Adrenal gland (tissue), 19 donors: ENCODE measurements at places on chromosomes 16 and 17. TPM values are rescaled to one million over a fixed set of nuclear protein-coding genes. Genes with fewer than 3 reads are reported as not detected.

FLCN gene
- total RNA-seq, result 73.2 TPM

- DNase-seq, result no peak
- no peak overlapping the region for H3K4me3 ChIP-seq
- no peaks in the 10 kb centered on the region for H3K27me3 ChIP-seq
- H3K27ac ChIP-seq, result no peak overlapping the region
- no peaks in the 10 kb centered on the region for H3K36me3 ChIP-seq
Observed at GRCh38 chr17:10001306-10001873, 96.3 kb upstream of the RCVRN start.

FZD2 gene
- total RNA-seq, result 9.1 TPM

SMG1 gene
- 23.7 TPM for total RNA-seq

TMEM235 gene
- total RNA-seq, result not detected

- H3K27me3 ChIP-seq, result no peaks in the 10 kb centered on the region
- H3K27ac ChIP-seq, result peak overlapping the region; percentile 99
- H3K4me3 ChIP-seq, result peak overlapping the region; percentile 51
Observed at GRCh38 chr16:28925386-28926228, 569 bp upstream of the RABEP2 start.

DNA sequence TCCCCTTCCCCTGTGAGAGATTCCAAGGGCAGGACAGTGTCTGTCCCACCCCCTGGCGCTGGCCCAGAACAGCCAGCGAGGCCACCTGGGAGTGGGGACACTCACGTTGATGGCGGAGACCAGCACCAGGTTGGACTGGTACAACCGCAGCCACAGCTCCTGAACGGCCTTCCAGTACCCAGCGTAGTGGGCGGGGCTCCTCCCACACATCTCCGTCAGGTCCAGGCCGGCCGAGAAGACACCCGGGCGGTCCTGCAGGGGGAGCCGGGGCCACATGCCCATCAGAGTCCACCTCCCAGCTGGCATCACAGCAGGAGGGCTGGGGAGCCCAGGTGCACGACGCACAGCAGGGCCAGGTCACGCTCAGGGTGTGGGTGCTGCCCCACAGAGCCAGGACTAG, 7.1 kb downstream of the ECI1 start:
- H3K27me3 ChIP-seq, result no peaks in the 10 kb centered on the region
- H3K4me3 ChIP-seq, result no peak overlapping the region
- no peaks in the 10 kb centered on the region for H3K4me1 ChIP-seq
- no peak overlapping the region for H3K27ac ChIP-seq
- DNase-seq, result no peak

DNA sequence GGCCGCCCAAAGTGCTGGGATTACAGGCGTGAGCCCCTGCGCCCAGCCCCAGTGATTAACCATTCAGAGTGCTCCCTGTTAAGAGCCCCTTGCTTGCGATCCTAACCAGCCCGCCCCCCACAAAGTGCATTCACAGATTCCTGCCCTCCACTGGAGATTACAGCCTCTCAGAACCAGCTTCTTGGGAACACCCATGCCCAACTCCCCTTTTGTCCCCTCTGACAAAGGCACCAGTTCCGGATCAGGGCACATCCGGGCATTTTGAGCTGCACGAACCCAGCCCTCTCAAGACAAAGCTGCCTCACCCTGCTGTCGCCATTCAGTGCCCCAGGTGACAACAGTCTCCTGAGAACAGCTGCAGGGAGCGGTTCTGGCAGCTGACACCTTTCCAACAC, 848 bp upstream of the KRT19 start:
- H3K27me3 ChIP-seq, result peaks cover 20% of the 10 kb centered on the region
- H3K4me3 ChIP-seq, result no peak overlapping the region
- DNase-seq, result no peak
- H3K36me3 ChIP-seq, result no peaks in the 10 kb centered on the region
- H3K4me1 ChIP-seq, result peaks cover 25% of the 10 kb centered on the region
- no peak overlapping the region for H3K27ac ChIP-seq

GRCh38 chr17:20989991-20990855, 52.6 kb downstream of the USP22 start:
- no peak overlapping the region for H3K27ac ChIP-seq
- H3K4me1 ChIP-seq, result peaks cover 6% of the 10 kb centered on the region
- no peaks in the 10 kb centered on the region for H3K27me3 ChIP-seq
- H3K36me3 ChIP-seq, result no peaks in the 10 kb centered on the region

- no peaks in the 10 kb centered on the region for H3K36me3 ChIP-seq
- no peak overlapping the region for H3K4me3 ChIP-seq
- no peaks in the 10 kb centered on the region for H3K4me1 ChIP-seq
- H3K27me3 ChIP-seq, result no peaks in the 10 kb centered on the region
- DNase-seq, result no peak
- no peak overlapping the region for H3K27ac ChIP-seq
Observed at GRCh38 chr16:5257462-5257861, 159.9 kb upstream of the EEF2KMT start.

GRCh38 chr17:15509095-15509494, 41.7 kb upstream of the CDRT4 start:
- no peaks in the 10 kb centered on the region for H3K27me3 ChIP-seq
- H3K4me3 ChIP-seq, result no peak overlapping the region
- peaks cover 25% of the 10 kb centered on the region for H3K4me1 ChIP-seq
- no peak for DNase-seq
- no peaks in the 10 kb centered on the region for H3K36me3 ChIP-seq
- no peak overlapping the region for H3K27ac ChIP-seq

DNA sequence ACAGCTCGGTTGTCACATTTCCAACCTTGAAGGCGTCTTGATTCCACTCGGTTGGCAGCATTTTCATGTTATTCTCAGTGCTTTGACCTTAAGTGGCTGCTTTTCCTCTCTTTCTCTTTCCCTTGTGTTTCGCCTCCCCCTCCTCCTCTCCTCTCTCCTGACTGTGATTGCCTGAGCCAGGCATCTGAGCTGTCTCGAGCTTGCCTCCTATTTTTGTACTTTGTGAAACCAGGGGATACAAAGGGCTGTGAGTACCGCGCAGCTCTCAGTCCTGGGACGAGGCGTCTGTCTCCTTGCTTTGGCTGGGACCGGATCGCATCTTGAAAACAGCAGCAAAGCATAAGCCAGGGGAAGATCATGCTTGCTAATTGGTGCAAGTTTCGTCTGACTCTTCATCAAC, 48.8 kb upstream of the SDK2 start:
- DNase-seq, result no peak
- H3K27me3 ChIP-seq, result no peaks in the 10 kb centered on the region
- H3K4me1 ChIP-seq, result no peaks in the 10 kb centered on the region
- no peaks in the 10 kb centered on the region for H3K36me3 ChIP-seq
- H3K4me3 ChIP-seq, result no peak overlapping the region

ABAT gene
- total RNA-seq, result 89.2 TPM

GRCh38 chr17:27622986-27623385, 8.0 kb upstream of the LGALS9 start:
- H3K4me1 ChIP-seq, result no peaks in the 10 kb centered on the region
- no peak overlapping the region for H3K4me3 ChIP-seq
- no peak overlapping the region for H3K27ac ChIP-seq
- peak; percentile 56 for DNase-seq

PIMREG gene
- total RNA-seq, result 1.3 TPM

CHAD gene
- 4.2 TPM for total RNA-seq

DNA sequence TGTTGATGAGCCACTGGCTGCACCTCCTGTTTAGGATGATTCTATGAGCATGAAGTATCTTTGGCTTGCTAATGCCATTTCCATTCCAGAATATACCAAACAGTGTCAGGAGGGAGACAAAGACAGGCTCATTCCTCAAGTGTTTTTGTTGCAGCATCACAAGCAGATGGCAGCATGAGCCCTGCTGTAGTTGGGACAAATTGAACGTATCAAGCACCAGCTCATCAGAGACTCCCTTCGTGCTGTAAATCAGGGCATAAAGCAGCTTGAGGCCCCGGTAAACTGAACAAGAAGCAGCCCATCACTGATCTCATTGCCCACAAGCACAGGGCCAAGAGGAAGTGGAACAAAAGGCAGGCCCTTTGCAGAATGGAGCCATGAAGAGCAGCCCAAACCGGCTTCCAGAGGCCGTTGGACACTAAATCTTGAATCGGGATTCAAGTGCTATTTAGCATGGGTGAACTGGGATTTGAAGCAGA, 45.9 kb upstream of the HS3ST3A1 start:
- no peaks in the 10 kb centered on the region for H3K4me1 ChIP-seq
- no peak for DNase-seq
- H3K4me3 ChIP-seq, result no peak overlapping the region
